Activated naive CD4-positive, alpha-beta T cell treated with anti-CD3 and anti-CD28 coated beads, Interleukin-2, amount 50 U/mL, for 72 hours (primary cell): ENCODE measurements at places on chromosomes 5 and 9.

DNA sequence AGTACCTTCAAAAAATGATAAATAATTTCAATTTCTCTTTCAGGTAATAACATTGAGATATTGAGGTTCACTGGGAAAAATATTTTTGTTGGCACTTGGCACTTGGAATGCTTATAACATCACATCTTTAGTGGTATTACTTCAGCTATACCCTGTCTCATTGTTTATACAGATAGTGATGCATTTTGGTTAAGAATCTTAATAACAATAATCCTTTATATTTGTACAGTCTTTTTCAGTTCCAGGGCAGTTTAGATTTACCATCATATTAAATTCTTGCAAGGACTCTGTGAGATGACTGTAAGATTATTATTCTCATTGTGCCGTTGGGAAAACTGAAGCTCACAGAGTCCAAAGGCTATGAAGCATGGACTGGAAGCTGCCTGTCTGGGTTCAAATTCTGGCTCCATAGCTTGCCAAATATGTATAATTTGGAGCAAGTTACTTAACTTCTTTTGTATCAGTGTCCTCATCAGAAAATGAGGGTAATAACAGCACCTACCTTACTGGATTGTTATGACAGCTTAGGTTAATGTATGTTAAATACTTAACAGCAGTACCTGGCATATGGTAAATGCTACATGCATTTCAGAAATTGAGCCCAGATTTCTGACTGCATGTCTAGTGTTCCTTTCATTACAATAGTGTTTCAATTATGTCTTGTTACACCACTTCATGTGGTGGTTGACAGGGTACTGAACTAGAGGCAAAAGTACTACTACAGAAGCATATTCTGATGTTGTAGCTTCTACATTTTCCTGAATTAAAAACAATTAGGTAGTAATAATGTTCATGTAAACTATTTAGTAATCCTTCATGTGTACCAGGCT is 272.2 kb downstream of the PLK2 start:
- DNase-seq: no peak

DNA sequence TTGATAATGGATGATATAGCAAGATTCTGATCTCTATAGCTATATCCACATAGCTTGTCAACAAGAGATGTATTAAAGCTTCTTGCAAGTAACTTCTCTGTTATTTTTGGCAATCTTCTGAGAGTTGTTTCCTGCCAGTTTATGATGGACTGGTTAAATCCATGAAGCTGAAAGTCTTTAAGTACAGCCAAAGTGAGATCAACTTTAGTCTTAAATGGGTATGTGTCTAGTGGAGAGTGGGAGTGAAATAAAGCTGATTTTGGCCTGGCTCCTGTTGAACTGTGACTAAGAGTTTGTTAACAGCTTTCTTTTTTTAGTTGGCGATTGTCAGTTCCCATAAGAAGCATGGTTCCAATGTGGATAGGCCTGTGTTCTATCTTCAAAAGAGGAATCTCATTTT is 350.9 kb upstream of the PCSK5 start:
- no peak for DNase-seq

- DNase-seq: no peak
Measured at GRCh38 chr9:106773750-106774149, 89.2 kb upstream of the ZNF462 start.

- DNase-seq: no peak
Measured at GRCh38 chr9:129026442-129027223, 1.5 kb downstream of the SH3GLB2 start.

DNA sequence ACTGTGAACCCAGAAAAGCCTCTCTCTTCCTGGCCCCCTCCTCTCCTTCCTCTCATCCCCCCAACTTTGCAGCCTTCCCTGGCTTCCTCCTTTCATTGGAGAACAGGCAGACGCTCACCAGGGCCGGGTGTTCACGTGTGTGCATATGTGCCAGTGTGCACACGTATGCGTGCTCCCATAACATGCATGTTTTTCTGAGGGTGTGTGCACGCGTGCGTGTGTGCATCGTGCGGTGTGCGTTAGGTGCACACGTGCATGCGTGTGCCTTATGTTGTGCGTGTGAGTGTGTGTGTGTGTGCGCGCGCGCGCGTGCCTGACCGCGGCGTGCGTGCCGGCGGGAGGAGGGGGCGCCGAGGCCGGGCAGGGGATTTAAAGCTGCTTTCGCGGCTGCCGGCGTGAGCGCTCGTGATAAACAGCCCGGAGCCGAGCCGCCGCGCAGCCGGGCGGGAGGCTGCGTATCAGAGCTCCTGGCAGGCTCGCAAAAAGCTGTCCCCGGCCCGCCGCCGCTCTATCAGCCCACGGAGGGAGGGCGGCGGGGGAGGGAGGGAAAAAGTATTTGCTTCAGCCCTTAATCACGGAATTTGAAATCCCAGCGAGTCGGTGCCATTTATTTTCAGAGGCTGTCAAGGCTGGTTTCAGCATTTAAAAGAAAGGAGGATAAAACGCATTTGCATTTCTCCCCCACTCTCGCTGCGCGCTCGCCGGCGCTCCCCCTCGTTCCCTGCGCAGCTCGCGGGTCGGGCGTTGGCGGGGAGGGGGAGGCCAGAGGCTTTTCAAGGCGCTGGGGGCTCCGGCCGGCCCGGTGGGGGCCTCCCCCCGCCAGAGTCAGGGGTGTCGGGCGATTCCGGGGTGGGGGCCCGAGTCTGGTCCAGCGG is 183.9 kb downstream of the C9orf50 start:
- DNase-seq: no peak

DNA sequence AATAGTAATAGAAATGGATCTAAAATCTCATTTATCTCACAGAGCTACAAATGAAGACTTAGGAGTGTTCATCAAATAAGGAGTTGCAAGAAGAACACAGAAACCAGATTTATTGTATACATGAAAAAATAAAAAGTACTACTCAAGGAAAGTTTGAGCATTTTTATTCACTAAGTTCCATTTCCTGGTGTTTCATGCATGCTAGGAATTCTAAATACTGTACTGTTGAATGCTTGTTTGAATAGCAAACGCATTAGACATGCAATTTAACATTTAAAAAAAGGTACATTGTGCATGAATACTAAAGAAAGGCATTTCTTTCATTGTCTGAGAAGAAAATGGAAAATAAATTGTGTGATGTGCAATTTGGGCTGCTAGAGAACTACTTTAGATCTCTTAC is 52.1 kb downstream of the C6 start:
- DNase-seq: no peak

GRCh38 chr5:107826311-107827000 is 155.7 kb upstream of the EFNA5 start:
- no peak for DNase-seq

- peak; percentile 20 for DNase-seq
Measured at GRCh38 chr9:128503870-128504269, 649 bp upstream of the GLE1 start.
